ENCODE measurements at places on chromosomes 16 and 17. TPM values are rescaled to one million over a fixed set of nuclear protein-coding genes. Genes with fewer than 3 reads are reported as not detected.
A peak's percentile ranks its signal among the peaks of the same experiment; 100 is the strongest.

GRCh38 chr16:58494981-58495520 is 4.9 kb upstream of the NDRG4 start:
- H3K4me1 ChIP-seq, result no peaks in the 10 kb centered on the region
- no peak overlapping the region for H3K4me3 ChIP-seq
- peaks cover 11% of the 10 kb centered on the region for H3K27me3 ChIP-seq
- no peak overlapping the region for H3K27ac ChIP-seq
- DNase-seq, result no peak
- H3K36me3 ChIP-seq, result no peaks in the 10 kb centered on the region

GRCh38 chr16:14003074-14003570 is 68.0 kb upstream of the MRTFB start:
- H3K27ac ChIP-seq, result peak overlapping the region; percentile 8
- H3K27me3 ChIP-seq, result no peaks in the 10 kb centered on the region
- peak overlapping the region; percentile 36 for H3K4me3 ChIP-seq
- H3K4me1 ChIP-seq, result peaks cover 38% of the 10 kb centered on the region
- H3K36me3 ChIP-seq, result no peaks in the 10 kb centered on the region

DNA sequence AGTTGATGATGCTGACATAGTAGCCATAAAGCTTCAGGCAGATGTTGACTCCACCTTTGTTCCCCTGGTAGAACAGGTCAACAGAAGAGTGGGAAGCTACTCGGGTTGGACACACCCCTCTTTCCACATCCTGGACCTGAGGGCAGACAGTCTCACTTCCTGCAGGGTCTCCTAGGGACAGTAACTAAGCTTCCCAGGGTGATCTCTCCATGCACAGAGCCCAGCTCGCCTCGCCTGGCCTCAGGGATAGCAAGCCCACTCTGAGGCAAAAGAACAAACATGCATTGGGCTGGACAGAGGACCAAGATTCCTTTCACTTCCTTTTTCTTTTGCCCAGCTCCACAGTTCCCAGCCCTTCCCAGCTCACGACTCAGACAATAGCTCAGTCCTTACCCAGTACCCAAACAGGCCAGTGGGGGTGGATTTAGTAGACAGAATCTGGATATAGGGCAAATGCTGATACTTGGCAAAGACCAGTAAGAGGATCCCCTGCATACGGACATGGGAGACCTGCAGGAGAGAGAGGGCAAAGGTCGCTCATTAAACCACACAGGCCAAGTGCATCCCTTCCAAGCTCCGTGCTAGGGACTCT is 7.0 kb downstream of the INPP5K start:
- peaks cover 60% of the 10 kb centered on the region for H3K4me1 ChIP-seq
- peaks cover 81% of the 10 kb centered on the region for H3K36me3 ChIP-seq
- no peak overlapping the region for H3K4me3 ChIP-seq
- no peaks in the 10 kb centered on the region for H3K27me3 ChIP-seq

DNA sequence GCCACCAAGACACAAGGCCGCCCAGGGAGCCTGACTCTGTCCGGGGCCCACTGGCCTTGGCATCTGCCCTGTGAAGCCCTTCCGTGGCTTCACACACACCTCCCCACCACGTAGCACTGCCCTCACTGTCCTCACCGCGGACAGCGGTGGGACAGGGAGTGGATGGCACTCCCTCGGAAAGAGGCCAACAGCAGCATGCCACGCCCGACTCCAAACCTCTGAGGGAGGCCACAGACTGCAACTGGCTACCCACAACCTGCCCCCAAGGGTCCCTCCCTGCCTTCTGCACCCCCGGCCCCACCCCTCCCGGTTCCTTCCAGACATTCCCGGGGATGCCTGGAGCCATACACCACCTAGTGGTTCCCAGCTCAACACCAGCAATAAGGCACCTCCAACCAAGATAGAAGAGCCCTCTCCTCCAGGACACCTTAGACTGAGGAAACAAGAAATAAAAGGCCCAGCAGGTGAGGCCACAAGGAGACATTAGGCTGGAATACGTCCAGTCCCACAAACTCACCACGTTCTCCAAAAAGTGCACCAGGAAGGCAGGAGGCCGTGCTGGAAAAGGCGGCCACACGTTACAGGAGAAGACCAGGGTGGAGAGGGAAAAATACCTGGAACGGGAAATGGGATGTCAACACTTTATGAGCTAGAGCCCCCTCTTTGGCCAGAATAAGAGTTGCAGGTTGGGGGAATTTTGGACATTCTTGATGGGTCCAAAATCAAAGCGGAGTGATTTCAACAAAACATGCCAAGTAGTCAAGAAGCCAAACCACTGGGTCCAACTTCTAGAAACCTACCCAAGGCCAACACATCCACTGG is 310.0 kb downstream of the SOX9 start:
- H3K27me3 ChIP-seq, result no peaks in the 10 kb centered on the region
- H3K36me3 ChIP-seq, result no peaks in the 10 kb centered on the region
- no peak for DNase-seq
- H3K27ac ChIP-seq, result no peak overlapping the region

DNA sequence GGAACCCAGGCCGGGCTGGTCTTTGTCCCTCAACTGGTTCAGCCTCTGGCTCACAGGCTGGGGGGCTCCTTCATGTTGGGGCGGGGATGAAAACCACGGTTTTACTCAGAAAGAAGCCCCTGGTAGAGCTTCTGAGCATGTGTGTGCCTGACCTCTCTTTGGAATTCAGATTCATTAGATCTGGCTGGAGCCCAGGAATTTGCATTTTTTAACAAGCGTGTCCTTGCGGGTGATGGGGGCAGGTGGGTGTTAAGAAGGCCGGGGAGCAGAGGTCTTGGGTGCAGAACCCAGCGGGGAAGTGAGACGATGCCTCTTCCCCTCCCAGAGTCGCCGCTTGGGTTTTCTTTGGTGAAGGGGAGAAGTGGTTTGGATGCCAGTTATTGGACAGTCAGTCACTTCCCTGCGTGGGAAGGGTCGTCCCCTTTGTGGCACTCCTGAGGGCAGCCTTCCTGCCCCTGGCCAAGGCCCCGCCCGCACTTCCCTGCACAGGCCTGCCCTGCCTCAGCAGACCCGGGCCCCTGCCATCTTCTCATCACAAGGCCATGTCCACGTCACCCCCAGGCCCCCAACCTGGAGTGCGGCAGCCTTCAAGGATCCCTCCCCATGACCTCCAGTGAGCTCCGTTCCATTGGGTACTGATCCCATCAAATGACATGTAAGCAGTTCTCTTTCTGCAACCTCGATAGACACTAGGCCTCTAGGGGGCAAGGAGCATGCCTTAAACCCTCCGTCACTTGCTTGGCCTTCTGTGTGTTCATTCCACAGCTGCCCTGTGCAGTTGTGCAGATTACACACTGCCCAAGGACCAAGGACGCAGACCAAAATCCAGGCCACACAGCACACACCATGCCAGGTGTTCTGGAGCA is 177.7 kb upstream of the CIBAR2 start:
- no peaks in the 10 kb centered on the region for H3K27me3 ChIP-seq
- H3K4me3 ChIP-seq, result no peak overlapping the region
- no peak overlapping the region for H3K27ac ChIP-seq
- H3K4me1 ChIP-seq, result peaks cover 21% of the 10 kb centered on the region
- no peaks in the 10 kb centered on the region for H3K36me3 ChIP-seq

- H3K27ac ChIP-seq, result no peak overlapping the region
- no peaks in the 10 kb centered on the region for H3K36me3 ChIP-seq
- no peaks in the 10 kb centered on the region for H3K27me3 ChIP-seq
- no peak overlapping the region for H3K4me3 ChIP-seq
- no peaks in the 10 kb centered on the region for H3K4me1 ChIP-seq
These were observed 32.1 kb upstream of the TEX2 start for GRCh38 chr17:64295146-64295545.

DNA sequence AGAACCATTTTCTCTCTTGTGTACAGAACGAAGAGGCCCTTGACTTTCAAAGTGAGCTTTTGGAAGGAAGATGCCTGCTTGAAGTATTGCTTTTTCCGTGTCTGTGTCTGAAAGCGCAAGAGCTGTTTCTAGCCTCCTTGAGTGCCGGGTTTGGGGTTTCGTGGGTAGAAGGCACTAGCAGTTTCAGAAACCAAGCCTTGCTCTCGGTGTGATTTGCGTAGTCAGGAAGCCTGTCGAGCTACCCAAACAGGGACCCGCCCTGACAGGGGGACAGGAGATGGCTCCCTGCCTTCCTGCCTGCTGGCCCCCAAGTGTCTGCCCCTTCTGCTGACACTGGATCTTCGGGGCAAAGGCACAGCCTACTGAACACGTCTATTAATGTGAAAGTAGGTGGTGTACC is 322.0 kb downstream of the MAF start:
- DNase-seq, result no peak
- H3K36me3 ChIP-seq, result no peaks in the 10 kb centered on the region
- H3K27ac ChIP-seq, result peak overlapping the region; percentile 1
- H3K4me3 ChIP-seq, result no peak overlapping the region
- H3K27me3 ChIP-seq, result no peaks in the 10 kb centered on the region

Gene NAGS
- total RNA-seq, result 6.4 TPM

Gene TBC1D3C
- total RNA-seq, result 0.38 TPM

Gene ZNHIT3
- total RNA-seq, result 30.1 TPM

Data from lower lobe of right lung (tissue), 2 donors.